ENCODE measurements at places on chromosomes 2 and 18.

DNA sequence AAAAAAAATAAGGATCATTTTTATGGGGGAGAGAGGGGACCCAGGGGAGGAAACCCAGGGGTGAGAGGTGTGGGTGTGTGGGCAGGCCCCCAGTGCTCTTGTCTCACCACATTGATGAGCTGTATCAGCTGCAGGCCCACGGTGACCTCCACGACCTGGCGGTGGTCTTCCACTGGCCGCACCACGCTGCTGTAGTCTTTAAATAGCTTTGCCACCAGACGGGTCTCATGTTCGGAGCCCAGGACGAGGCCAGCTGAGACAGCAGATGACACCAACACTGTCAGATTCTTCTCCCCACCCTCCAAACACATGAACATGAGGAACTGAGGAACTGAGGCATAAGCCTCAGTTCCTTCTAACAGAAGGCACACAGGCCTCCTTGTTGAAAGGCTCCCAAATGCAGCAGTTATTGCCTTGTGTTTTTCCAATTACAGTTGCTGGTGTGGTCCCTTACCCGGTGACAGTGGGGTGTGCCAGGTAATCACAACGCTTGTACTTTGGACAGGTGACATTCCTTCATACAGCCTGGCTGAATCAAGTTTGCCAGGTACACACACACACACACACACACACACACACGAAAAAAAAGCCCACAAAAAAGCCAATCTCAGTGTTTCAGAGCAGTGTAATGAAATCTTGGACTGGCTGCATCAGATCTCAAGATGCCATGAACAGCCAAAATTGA, 4.7 kb downstream of the CHRNA1 start:
- no peak for DNase-seq

DNA sequence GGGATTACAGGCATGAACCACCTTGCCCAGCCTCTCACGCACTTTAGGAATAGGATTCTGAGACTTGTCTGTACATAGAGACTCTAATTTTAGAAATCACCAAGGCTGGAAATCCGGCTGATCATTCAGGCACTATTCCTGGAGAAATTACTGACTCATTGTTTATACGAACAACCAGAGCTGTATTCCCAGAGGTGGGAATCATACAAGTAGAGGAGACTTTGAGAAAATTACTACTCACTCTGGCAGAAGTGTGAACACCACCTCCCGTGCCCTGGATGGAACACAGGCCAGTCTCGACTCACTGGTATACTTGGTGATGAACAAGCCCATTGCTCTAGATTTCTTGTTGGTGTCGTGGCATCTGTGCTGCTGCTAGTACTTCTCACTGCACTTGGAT, 5.8 kb upstream of the ADNP2 start:
- DNase-seq = no peak

GRCh38 chr2:128736689-128737545, 418.2 kb upstream of the HS6ST1 start:
- DNase-seq = peak; percentile 58

- no peak for DNase-seq
Measured at GRCh38 chr18:41977233-41977632, 22.2 kb downstream of the PIK3C3 start.

- peak; percentile 75 for DNase-seq
Measured at GRCh38 chr18:34976899-34977837, 64.0 kb upstream of the MAPRE2 start.

- DNase-seq = no peak
Measured at GRCh38 chr2:209553913-209554312, 130.1 kb downstream of the MAP2 start.

- DNase-seq = peak; percentile 67
Measured at GRCh38 chr2:240622531-240623235, 2.6 kb upstream of the GPR35 start.

GRCh38 chr2:20381457-20381856, 30.8 kb upstream of the PUM2 start:
- DNase-seq = no peak

- peak; percentile 12 for DNase-seq
Measured at GRCh38 chr2:86468162-86469033, 27.2 kb downstream of the KDM3A start.

DNA sequence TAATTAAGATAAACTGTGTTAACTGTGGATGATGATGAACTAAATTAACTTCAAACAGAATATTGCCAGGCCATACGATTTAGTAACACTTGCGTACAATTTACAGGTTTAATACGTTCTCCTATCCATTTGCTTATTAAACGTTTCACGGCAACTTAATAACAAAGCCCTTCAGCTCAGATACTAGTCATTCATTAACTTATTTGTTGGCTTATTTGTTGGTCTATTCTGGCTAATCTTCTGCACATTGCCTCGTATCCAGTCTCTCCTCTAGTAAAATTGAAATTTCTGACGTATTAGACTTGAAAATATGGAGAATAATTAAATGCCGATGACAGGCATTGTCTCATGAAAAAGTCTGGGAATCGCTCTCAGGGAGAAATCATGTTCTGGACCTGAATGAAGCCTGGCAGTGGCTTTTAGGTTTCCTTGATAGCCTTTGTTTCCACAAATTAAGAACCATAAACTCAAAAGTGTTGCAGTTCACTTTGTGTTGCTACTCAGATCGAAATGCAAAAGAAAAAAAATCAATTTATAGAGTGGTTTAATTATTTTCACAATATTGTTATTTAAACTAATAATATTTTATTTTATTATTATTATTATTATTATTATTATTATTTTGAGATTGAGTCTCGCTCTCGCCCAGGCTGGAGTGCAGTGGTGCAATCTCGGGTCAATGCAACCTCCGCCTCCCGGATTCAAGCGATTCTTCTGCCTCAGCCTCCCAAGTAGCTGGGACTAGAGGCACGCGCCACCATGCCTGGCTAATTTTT, 4.5 kb downstream of the SCLY start:
- DNase-seq = no peak

- no peak for DNase-seq
Measured at GRCh38 chr2:67408346-67408745, 11.2 kb downstream of the ETAA1 start.

- no peak for DNase-seq
Measured at GRCh38 chr2:218387369-218388194, 5.5 kb downstream of the SLC11A1 start.

DNA sequence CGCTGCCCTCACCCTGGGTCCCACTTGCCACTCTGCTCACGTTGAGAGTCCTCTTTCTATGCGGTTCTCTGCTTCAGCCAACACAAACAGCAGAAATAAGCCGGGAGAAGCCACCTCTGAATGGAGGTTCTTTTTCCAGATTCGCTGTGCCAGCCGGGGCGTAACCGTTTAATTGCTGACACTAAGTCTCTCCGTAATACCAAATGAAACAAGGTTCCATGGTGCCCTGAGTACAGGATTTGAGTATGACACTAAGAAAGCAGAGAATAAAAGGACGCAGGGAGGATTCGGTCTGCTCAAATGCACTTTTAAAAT, 37.6 kb downstream of the CTIF start:
- no peak for DNase-seq

DNA sequence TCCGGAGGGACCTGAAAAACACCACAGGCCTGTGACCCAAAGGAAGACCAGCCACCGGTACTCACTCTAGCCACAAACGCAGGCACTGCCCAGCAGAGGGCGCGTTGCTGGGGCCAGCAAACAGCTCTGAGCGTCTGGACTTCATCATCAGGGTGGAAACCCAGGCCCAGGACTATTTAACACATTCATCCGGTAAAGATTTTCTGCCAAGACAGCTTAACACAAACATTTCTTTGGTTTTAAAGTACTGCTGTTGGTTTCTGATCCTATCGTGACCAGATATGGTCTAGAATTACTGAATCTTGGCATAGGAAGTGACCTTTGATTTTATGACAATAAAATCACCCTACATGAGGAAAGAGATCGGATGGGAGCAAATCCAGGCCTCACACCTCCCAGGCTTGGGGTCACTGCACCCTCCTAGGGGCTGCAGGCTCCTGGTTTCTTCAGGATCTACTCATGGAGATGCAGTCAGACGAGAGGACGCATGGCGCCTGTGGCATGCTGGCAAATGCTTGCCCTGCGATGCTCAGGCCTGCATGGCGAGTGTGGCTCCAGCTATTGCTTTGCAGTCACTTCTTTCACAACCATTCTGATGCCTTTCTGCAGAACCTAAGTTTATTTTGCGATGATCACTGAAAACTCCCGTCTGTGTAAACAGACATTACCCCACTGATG, 130.4 kb downstream of the COL4A4 start:
- DNase-seq = no peak

GRCh38 chr2:43133336-43133707, 93.1 kb downstream of the ZFP36L2 start:
- DNase-seq = no peak
